ENCODE measurements at places on chromosomes 1 and 21. TPM values are rescaled to one million over a fixed set of nuclear protein-coding genes. Genes with fewer than 3 reads are reported as not detected.

Gene GBP5
- 0.54 TPM for total RNA-seq

Gene MANEAL
- 28.6 TPM for total RNA-seq

Gene TCEA3
- total RNA-seq = 1.5 TPM

GRCh38 chr1:227666286-227666685 lies 68.8 kb downstream of the JMJD4 start:
- H3K27ac ChIP-seq = no peak overlapping the region
- H3K4me3 ChIP-seq = no peak overlapping the region
- no peaks in the 10 kb centered on the region for H3K36me3 ChIP-seq
